ENCODE measurements at places on chromosomes 1 and 21. TPM values are rescaled to one million over a fixed set of nuclear protein-coding genes. Genes with fewer than 3 reads are reported as not detected.
A peak's percentile ranks its signal among the peaks of the same experiment; 100 is the strongest.

DNA sequence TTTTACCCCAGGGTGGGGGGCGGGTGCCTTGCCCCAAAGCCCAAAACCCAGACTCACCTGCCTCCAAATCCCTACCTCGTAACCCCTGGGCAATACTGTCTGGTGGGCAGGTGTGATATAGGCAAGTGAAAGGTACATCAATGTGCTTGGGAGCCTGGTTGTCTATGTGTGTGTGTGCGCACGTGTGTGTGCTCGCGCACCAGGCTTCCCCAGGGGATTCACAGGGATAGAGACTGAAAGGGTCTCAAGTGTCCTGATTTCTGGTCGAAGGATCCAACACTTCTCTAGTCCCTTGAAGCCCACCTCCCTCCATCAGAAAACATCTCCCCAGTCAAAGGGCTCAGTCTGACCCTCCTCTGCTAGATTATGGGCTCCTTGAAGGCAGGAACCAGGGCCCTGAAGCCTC, 28.9 kb upstream of the EPB41 start:
- no peak overlapping the region for H3K4me3 ChIP-seq
- no peaks in the 10 kb centered on the region for H3K36me3 ChIP-seq
- peak overlapping the region; percentile 82 for H3K27ac ChIP-seq

GRCh38 chr21:18443701-18444100, 40.1 kb upstream of the TMPRSS15 start:
- H3K36me3 ChIP-seq: no peaks in the 10 kb centered on the region
- no peak overlapping the region for H3K4me3 ChIP-seq
- DNase-seq: no peak
- H3K27me3 ChIP-seq: no peaks in the 10 kb centered on the region
- no peaks in the 10 kb centered on the region for H3K4me1 ChIP-seq
- no peak overlapping the region for H3K27ac ChIP-seq

DNA sequence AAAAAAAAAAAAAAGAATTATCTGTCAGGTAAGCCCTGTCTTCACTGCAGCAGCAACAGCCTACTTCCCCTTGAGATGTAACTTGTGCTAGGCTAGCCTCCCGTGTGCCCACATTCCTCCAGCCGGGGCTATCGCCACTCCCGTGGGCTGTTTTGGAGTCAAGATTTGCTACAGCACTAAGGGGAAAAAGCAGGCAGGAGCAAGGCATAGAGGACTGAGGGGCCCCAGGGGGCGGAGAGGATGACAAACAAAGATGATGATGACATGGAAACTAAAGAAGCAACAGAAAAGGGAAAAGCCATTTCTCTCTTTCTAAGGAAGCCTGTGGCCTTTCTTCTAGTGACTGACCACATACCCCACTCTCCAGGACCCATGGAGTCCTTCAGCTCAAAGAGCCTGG, 1.9 kb downstream of the TNFAIP8L2 start:
- H3K4me1 ChIP-seq: peaks cover 5% of the 10 kb centered on the region
- H3K27ac ChIP-seq: no peak overlapping the region
- peak overlapping the region; percentile 11 for H3K4me3 ChIP-seq
- H3K27me3 ChIP-seq: no peaks in the 10 kb centered on the region

DNA sequence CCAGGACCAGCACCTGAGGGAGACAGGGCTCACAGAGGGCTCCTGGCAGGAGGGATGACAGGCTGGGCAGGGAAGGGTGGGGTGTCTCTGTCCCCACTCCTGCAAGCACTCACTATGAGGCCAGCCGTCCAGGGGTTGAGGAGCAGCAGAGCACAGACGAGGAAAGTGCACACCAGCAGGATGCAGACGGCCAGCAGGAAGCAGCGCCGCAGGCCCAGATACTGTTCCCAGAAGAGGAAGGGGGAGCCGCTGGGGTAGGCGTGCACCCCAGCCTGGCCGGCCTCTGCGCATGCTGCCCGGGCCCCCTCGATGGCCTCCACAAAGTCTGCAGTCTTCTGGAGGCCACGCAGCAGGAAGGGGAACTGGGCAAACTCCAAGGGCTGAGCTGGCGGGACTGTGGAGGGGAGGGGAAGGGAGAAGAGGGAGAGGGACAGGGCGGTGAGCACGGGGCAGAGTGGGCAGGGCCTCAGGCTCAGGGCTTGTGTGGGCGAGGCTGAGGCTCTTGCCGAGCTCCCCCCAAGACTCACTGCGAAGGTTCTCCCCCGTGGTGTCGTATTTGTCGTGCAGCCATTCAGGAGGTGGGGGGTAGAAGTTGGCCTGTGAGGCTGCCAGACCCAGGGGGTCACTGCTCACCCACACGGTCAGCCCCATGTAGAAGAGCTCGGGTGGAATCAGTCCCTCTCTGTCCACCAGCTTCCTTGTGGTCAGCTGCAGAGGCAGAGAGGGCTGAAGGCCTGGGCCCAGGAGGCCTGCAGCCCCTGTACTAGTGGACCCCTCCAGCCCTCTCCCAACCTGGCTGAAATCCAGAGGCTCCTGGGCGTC, 16.5 kb downstream of the PTCH2 start:
- H3K4me3 ChIP-seq: no peak overlapping the region
- H3K36me3 ChIP-seq: peaks cover 3% of the 10 kb centered on the region
- H3K27ac ChIP-seq: no peak overlapping the region

DNA sequence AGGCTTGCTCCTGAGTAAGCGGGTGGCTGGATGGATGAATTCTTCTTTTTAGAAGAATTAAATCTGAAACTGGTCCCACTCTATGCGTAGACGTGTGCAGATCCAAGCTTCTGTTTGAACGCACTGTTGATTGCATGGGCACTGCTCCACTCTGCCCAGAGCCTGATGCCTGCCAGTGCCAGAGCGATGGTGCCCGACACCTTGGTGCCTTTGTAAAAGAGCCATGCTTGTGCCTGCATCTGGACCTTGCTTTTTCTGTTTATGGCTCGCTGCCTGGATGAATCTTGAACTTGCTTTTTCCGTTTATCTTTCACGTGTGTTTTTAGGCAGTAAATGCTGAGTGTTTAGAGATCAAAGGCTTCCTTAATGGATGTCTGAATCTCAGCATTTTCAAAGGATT, 15.0 kb upstream of the PWP2 start:
- DNase-seq: no peak
- H3K36me3 ChIP-seq: peaks cover 46% of the 10 kb centered on the region
- no peak overlapping the region for H3K4me3 ChIP-seq
- no peak overlapping the region for H3K27ac ChIP-seq
- no peaks in the 10 kb centered on the region for H3K27me3 ChIP-seq
- H3K4me1 ChIP-seq: no peaks in the 10 kb centered on the region

DNA sequence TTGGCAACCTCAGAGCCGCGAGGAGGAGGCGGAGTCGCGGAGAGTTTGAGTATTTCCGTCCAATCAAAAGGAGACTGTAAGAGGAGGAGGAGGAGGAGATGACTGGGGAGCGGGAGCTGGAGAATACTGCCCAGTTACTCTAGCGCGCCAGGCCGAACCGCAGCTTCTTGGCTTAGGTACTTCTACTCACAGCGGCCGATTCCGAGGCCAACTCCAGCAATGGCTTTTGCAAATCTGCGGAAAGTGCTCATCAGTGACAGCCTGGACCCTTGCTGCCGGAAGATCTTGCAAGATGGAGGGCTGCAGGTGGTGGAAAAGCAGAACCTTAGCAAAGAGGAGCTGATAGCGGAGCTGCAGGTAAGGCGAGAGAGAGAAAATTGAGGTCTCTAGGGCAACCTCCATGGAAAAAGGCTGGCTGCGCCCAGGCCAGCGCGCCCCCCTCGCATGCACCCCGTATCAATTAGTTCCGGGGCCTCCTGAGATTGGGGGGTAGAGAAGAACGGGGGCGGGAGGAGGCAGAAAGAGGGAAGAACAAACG, at the start of gene PHGDH:
Gene PHGDH (plus strand): TSS at position 131 of the 538 bp plus-strand sequence. CDS start 89 bp downstream, at position 220.
- H3K36me3 ChIP-seq: no peaks in the 10 kb centered on the region
- no peaks in the 10 kb centered on the region for H3K27me3 ChIP-seq

DNA sequence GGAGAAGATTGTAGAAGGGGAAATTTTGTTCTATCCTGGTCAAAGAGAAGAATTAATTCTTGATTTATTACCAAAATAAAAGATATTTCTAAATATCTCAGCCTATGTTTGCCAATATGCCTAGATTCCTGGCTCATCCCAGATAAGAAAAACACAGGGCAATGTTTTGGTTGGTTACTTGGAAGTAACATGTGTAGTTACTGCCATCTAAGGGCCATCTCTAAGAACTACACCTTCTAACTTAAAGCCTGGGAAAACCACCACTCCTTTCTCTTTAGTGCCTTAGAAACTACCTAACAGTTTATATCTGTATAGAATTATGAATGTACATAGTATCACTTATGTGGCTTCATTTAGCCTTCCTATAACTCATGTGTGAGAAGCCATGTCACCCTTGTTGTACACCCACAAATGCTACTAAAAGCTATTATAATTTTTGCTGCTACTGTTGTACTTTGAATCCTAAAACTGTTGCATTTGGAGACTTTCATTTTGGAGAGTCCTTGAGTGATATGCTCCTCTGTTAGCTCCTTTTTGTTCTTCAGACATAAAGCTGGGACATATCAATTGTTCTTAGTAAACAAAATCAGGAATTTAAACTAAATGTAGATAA, 4.5 kb downstream of the AIM2 start:
- H3K4me3 ChIP-seq: no peak overlapping the region
- no peaks in the 10 kb centered on the region for H3K27me3 ChIP-seq
- no peak for DNase-seq
- H3K36me3 ChIP-seq: no peaks in the 10 kb centered on the region

DNA sequence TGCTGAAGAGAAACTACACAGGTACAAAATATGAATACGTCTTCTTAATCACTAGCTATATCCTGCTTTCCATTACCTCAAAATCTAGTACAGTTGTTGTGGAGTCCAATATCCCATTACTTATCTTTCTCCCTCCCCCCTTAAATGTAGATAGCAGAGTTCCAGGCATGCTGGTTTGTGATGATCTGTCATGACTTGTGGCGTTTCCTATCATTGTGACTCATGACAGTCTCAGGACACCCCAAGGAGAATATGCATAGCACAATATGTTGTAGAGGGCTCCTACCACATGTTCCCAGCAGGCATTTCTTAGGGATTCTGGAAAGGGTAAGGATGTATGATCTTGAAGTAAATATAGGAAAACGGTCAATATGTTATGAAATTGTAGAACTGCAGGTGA, 206.9 kb downstream of the USH2A start:
- H3K36me3 ChIP-seq: no peaks in the 10 kb centered on the region
- H3K27me3 ChIP-seq: no peaks in the 10 kb centered on the region
- no peak for DNase-seq
- H3K27ac ChIP-seq: no peak overlapping the region
- H3K4me3 ChIP-seq: no peak overlapping the region
- no peaks in the 10 kb centered on the region for H3K4me1 ChIP-seq

- H3K27me3 ChIP-seq: no peaks in the 10 kb centered on the region
- no peaks in the 10 kb centered on the region for H3K4me1 ChIP-seq
- no peak for DNase-seq
These were observed 860.4 kb downstream of the PLA2G4A start for GRCh38 chr1:187689129-187689528.

DNA sequence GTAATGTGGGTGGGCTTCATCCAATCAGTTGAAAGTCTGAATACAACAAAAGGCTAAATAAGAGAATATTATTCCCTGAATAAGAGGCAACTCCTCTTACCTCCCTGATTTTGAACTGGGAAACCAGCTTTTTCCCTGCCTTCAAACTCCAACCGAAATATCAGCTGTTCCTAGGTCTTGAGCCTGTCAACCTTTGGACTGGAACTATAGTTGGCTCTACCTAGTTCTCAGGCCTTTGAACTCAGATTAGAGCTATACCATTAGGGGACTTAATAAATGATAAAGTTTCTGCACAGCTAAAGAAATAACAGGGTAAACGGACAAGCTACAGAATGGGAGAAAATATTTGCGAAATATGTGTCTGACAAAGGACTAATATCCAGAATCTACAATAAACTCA, 43.8 kb upstream of the BEND5 start:
- no peaks in the 10 kb centered on the region for H3K4me1 ChIP-seq
- H3K27me3 ChIP-seq: no peaks in the 10 kb centered on the region
- H3K27ac ChIP-seq: no peak overlapping the region
- DNase-seq: no peak
- no peaks in the 10 kb centered on the region for H3K36me3 ChIP-seq

DNA sequence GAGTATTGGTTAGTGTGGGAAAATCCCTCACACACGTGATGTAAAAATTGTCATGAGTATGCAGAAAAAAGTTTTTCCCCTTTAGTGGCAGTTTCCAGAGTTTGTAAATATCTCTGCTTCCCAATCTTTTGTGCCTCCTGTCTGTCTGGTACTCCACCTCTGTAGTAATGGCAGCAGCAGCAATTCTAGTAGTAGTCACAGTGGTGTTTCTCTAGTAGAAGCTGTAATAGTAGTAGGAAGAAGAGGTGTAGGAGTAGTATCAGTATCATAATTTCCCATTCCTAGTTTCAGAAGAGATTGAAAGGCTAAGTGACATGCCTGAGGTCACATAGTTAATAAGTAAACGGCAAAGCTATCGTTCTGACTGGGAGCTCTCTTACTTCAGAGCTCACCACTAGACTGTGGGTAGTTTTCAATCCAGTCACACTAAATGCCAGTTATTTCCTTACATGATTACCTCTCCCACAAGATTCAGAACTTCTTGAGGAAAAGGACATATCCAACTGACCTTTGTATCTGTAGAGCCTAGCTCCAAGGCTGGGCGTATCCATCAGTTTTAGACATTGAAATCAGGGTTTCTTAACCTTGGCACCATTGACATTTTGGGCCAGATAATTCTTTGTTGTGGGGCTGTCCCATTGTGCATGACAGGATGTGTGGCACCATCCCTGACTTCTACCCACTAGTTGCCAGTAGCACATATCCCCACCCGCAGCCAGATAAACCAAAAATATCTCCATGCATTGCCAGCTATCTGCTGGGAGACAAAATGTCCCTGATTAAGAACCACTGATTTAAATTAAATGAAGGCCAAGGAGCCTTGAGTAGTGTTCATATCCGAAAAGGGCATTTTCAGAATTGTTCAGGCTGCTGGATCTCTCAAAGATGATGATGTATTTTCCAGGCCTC, 135.9 kb downstream of the FGGY start:
- DNase-seq: no peak
- peaks cover 17% of the 10 kb centered on the region for H3K4me1 ChIP-seq

GRCh38 chr1:31815752-31816500, at the start of gene SPOCD1:
Gene SPOCD1, minus strand, starts transcription at chr1:31816022. Its CDS starts 689 bp downstream, at chr1:31815333.
- no peaks in the 10 kb centered on the region for H3K27me3 ChIP-seq
- no peak within 1 kb of the TSS for H3K4me3 ChIP-seq
- H3K36me3 ChIP-seq: no peaks in the 10 kb centered on the region
- no peak within 1 kb of the TSS for H3K27ac ChIP-seq
- no peaks in the 10 kb centered on the region for H3K4me1 ChIP-seq

DNA sequence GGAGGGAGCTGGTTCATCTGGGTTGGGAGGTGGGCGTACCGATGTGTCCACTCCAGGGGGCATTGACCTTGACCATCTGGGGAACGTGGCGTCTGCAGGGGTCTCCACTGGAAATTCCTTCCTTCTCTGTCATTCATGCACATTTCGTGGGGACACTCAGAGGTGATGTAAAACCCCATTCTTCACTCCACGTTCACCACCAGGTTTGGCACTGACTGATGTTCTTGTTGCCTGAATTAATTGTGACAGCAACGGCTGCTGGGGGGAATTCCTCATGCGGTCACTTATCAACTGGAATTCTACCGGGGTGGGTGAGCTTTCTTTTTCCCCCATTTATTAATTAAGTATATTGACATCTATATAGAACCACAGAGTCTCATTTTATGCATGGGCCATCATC, 18.1 kb upstream of the POFUT2 start:
- H3K4me3 ChIP-seq: no peak overlapping the region
- H3K36me3 ChIP-seq: no peaks in the 10 kb centered on the region
- peak; percentile 58 for DNase-seq

- no peaks in the 10 kb centered on the region for H3K27me3 ChIP-seq
- H3K4me1 ChIP-seq: no peaks in the 10 kb centered on the region
- no peak overlapping the region for H3K27ac ChIP-seq
- H3K36me3 ChIP-seq: no peaks in the 10 kb centered on the region
- no peak for DNase-seq
These were observed 15.7 kb upstream of the FOXO6 start for GRCh38 chr1:41345434-41346075.

The AIM2 gene
- not detected for total RNA-seq

The IL24 gene
- total RNA-seq: not detected

The USH2A gene
- total RNA-seq: not detected

The TRABD2B gene
- total RNA-seq: 0.66 TPM
